ENCODE measurements at places on chromosomes 6 and 20. TPM values are rescaled to one million over a fixed set of nuclear protein-coding genes. Genes with fewer than 3 reads are reported as not detected.

GRCh38 chr6:136886091-136886490, 36.0 kb upstream of the SLC35D3 start:
- DNase-seq, result no peak

Gene JAG1
- 42.3 TPM for total RNA-seq

Gene CAGE1
- total RNA-seq, result 0.06 TPM

Gene TNXB
- 158 TPM for total RNA-seq

Gene LPIN3
- total RNA-seq, result 12.9 TPM
